ENCODE measurements at places on chromosomes 6 and 20.

DNA sequence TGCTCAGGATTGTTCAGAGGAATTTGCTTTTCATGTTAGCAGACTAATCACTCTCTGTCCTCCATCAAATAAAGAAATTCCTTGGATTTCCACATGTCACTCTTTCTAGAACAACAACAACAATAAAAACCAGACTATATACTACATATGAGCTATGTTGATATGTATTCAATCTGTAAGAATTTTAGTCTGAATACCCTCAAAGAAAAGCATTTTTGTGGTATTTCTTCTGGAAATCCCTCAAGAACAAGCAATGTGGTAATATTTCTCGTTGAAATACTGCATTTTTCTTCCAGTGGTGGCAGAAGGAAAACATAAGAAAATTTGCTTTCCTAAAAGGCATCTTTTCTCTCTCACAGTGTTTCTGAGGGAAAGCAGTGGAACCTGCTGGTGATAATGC, 312.6 kb upstream of the RSPO3 start:
- DNase-seq: no peak

GRCh38 chr6:117498159-117498558, 15.7 kb downstream of the DCBLD1 start:
- DNase-seq: no peak

DNA sequence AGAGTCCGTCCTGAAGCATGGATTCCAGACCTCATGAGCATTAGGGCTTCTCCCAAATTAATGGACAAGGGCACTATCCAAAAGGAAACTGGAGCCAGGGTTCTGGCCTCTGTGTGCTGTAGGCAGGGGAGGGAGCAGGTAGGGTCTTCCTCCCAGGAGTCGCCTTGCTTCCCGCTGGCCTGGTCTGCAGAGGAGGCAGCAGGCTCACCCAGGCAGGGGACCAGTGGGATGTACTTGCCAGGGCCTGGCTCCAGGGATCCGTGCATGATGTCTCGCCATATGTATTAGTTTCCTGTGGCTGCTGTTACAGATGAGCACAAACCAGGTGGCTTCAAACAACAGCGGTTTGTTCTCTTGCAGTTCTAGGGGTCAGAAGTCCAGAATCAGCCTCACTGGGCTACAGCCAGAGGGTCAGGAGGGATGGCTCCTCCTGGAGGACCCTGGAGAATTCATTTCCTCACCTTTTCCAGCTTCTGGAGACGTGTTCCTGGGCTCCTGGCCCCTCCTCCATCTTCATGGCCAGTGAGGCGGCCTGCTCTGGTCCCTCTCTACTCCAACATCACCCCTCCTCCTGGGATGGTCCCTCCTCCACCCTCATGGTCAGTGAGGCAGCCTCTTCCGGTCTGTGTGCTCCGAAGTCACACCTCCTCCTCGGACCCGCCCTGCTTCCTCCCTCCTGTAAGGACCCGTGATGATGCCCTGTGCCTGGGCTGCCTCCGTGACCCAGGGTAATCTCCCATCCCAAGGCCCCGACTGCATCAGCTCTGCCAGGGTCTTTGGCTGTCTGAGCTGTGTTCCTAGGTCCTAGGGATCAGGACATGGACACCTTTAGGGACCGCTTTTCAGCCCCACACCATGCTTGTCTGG, 329.1 kb downstream of the CDH4 start:
- DNase-seq: no peak

DNA sequence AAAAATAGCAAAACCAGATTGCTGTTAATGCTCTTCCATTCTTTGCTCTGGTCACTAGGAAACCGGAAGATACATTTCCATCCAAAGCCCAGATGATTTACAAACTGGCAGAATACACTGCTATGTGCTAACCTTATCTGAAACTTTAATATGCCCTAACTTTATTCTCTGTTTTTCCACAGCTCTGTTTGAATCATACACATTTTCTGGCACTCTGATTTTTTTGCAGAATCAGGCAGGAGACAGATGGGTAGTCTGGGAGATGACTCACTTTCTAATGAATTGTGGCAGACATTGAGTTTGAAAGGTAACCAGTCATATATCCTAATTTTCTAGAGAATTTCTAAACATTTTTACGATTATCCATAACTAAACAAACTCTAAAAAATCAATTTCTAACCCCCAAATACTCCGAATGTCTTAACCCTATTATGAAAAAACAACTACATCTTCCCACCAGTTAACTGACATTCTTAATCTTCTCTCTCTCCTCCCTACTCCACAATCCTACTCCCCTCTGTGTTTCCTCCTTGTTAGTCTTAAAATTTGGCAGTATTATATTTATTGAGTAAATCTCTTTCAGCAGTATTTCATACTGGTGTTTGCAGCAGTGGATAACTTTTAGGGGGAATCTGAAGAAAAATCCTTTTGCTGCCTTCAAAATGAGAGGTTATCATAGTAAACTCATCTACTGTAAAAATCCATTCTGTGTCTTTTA, 63.5 kb downstream of the MAN1A1 start:
- no peak for DNase-seq

GRCh38 chr6:127120023-127120786, 1.7 kb downstream of the RSPO3 start:
- DNase-seq: no peak

DNA sequence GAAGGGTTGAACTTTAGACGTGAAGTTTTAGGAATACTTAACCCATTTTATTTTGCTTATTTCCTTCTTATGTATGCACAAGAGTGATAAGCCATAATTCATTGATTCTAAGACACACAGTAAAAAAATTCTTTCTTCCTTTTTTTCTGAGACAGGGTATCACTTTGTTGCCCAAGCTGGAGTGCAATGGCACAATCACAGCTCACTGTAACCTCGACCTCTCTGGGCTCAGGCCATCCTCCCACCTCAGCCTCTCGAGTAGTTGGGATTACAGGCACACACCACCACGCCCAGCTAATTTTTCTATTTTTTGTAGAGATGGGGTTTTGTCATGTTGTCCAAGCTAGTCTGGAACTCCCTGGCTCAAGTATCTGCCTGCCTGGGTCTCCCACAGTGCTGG, 116.6 kb upstream of the RNF24 start:
- no peak for DNase-seq

DNA sequence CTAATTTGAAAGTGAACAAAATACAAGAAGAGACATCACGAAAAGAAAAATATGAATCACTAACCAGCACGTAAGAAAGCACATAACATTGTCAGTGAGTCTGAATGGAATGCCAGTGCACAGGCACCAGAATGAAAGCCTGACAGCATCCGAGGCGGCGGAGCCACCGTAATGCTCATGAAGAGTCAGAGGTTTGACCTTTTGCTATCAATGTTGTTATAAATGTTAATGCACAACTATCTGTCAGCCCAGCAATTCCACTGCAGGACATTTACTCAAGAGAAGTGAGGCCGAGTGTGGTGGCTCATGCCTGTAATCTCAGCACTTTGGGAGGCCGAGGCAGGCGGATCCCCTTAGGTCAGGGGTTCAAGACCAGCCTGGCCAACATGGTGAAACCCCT, 562.1 kb downstream of the PRKN start:
- no peak for DNase-seq

GRCh38 chr6:160030103-160030502, 61.2 kb downstream of the IGF2R start:
- DNase-seq: peak; percentile 84

- no peak for DNase-seq
These were observed 3.4 kb downstream of the MICAL1 start for GRCh38 chr6:109452181-109452580.

GRCh38 chr6:105646391-105646867, 243.5 kb upstream of the PREP start:
- no peak for DNase-seq

GRCh38 chr6:139531148-139532115, 157.0 kb upstream of the CITED2 start:
- no peak for DNase-seq

- no peak for DNase-seq
These were observed 573.1 kb downstream of the KIF16B start for GRCh38 chr20:16000112-16000511.

DNA sequence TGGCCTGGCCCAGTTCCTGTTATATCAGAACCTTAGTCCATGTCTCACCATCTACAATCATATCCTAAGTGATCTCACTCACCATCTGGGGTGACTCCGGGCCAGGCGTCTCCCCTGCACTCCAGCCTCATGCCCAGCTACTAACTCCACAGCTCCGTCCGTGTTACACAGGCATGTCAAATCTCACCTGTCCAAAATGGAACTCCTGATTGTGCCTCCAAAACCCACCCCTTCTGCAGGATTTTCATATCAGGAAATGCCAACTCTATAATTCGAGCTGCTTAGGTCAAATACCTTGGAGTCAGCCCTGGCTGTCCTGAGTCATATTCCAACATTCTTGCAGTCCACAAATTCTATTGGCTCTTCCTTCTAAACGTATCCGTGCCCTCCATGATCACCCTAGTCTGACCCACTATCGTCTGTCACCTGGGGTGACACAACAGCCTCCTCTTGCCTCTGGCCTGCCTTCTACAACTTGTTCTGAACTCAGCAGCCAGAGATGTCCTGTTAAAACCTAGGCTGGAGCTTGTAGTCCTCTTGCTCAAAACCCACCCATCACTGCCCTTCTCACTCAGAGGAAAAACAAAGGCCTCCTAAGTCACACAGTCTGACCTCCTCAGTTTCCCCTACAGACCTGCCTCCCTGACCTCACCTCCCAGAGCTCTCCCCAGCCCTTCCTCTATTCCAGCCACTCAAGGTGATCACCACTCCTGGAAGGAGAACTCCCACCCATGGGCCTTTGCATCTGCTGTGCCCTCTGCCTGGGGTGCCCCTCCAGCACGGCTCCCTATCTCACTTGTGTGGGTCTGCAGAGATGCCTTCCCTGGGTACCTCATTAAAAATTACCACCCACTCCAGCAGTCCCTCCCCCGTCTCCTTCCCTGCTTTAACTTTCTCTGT, 85.3 kb upstream of the SIRPA start:
- DNase-seq: peak; percentile 42

- no peak for DNase-seq
These were observed 56.9 kb upstream of the ENPP4 start for GRCh38 chr6:46072866-46073265.

DNA sequence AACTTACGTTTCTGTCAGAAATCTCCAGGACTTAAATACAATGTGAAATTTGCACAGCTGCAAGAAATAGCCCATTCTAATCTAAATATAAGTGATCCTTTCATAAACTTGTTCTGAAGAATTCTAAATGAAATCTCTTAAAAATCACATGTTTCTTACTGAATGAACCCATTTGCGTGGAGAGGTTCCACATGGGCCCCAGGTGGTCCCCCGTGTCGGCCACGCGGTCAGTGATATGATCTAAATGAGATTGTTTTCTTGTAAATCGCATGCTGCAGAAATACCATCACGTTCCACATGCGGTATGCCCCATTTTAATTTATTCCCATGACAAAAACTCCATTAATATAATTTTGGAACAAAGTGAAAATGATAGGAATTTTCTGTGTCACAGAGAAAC, 818.9 kb upstream of the SLC35B3 start:
- no peak for DNase-seq

- no peak for DNase-seq
These were observed 80.2 kb downstream of the IRAK1BP1 start for GRCh38 chr6:78947529-78947928.

DNA sequence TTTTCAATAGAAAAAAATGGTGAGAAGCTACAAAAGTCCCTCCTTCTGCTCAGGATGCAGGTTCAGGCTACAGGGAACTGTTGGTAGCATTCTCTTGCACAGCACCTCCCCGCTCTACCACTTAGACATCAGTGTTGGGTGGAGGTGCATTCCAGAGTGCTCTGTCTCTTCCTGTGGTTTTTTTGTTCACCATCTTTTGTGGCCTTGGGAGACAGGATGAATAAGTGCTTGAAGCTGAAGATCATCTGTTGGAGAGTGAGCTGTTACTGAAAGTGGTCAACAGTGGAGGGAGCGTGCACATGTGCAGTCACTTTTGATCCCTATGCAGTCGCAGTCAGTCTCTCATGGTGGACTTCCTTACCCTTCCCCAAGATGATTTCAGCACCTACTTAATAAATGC, 16.6 kb upstream of the BTBD3 start:
- no peak for DNase-seq

GRCh38 chr6:24477070-24477469, 12.3 kb downstream of the GPLD1 start:
- DNase-seq: no peak

GRCh38 chr6:106732376-106732940, 103.1 kb downstream of the QRSL1 start:
- DNase-seq: no peak

DNA sequence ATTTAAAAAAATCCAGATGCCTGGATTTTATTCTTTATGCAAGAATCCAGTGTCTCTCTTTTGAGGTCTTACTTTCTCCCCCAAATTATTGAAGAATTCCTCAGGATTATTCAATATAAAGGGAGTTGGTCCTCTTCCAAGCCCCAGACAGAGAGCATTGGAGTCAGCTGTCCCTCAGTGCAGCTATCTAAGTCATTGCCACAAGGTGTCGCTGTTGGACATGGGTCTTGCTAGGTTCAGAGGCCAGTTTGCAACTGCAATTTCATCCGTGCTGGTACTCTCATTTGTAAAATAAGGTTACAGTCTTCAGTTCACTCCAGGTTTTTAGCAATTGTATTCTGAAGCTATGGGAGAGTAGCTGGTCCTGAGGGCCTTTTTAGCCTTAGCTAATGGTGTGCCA, 27.8 kb downstream of the CCN2 start:
- peak; percentile 26 for DNase-seq

DNA sequence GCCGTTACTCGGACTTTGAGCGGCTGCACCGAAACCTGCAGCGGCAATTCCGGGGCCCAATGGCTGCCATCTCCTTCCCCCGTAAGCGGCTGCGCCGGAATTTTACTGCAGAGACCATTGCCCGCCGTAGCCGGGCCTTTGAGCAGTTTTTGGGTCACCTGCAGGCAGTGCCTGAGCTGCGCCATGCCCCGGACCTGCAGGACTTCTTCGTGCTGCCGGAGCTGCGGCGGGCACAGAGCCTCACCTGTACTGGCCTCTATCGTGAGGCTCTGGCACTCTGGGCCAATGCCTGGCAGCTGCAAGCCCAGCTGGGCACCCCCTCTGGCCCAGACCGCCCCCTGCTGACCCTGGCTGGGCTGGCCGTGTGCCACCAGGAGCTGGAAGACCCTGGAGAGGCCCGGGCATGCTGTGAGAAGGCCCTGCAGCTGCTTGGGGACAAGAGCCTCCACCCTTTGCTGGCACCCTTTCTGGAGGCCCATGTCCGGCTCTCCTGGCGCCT, 7.2 kb downstream of the SNX21 start:
- no peak for DNase-seq

- DNase-seq: no peak
These were observed 50.5 kb upstream of the ENPP5 start for GRCh38 chr6:46221222-46221793.

DNA sequence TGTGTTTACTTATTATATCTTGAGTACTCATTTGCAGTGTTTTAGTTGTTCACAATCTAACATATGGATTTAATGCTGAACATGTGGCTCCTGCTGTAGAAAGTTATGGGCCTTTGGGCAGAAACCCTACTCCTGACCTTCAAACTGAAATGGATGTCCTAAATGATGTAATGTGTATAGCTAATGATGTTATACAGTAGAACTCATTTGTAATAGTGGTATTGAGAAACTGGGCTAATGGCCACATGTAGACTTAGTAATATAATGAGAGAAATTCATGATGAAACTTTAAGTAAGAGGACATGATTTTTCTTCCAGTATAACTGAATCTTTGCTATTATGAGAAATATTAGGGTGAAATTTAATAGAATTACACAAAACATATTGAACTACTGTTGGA, 121.3 kb upstream of the PTPRK start:
- DNase-seq: no peak

GRCh38 chr6:6721606-6722005, 133.1 kb downstream of the LY86 start:
- no peak for DNase-seq

GRCh38 chr6:107641071-107641470, 151.2 kb downstream of the SOBP start:
- DNase-seq: no peak

- DNase-seq: no peak
These were observed 10.8 kb upstream of the GUCA1A start for GRCh38 chr6:42162384-42162783.

All from right lobe of liver (tissue), 6 donors.